ENCODE measurements at places on chromosomes 16 and 17.

- DNase-seq: peak; percentile 13
These were observed 255.6 kb upstream of the HSBP1 start for GRCh38 chr16:83552228-83552627.

- DNase-seq: peak; percentile 94
These were observed 149.9 kb downstream of the CLEC16A start for GRCh38 chr16:11094075-11094856.

- DNase-seq: peak; percentile 33
These were observed 1.1 kb upstream of the AKTIP start for GRCh38 chr16:53503991-53504663.

DNA sequence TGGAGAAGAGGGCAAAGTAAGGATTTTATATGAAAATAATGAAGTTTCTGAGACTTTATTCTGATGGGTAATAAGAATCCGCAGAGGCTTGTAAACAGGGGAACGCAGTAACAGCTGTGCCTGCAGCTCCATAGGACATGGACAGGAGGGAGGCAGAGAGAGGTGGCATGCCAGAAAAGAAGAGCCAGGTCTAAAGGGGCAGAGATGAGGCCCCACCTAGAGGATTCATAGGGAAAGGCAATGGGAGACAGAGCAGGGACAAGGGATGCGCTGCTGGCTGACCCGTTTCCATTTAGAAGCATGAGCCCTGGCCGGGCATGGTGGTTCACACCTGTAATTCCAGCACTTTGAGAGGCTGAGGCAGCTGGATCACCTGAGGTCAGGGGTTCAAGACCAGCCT lies 340.3 kb upstream of the CDH5 start:
- peak; percentile 34 for DNase-seq

DNA sequence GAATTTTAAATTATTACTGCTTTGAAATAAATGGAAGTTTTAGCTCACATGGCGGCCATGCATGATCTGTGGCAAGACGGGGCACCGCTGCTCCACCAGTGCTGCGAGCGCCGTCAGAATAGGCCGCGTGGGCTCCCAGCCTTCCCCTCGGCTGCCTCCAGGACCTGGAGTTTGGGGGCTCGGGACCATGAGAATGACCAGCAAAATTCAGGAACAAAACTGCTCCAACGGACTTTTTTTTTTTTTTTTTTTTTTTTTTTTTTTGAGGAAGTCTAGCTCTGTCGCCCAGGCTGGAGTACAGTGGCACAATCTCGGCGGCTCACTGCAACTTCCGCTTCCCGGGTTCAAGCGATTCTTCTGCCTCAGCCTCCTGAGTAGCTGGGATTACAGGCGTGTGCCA lies 38.3 kb upstream of the AKAP1 start:
- peak; percentile 48 for DNase-seq

- DNase-seq: no peak
These were observed 21.6 kb downstream of the GAA start for GRCh38 chr17:80122926-80123505.

DNA sequence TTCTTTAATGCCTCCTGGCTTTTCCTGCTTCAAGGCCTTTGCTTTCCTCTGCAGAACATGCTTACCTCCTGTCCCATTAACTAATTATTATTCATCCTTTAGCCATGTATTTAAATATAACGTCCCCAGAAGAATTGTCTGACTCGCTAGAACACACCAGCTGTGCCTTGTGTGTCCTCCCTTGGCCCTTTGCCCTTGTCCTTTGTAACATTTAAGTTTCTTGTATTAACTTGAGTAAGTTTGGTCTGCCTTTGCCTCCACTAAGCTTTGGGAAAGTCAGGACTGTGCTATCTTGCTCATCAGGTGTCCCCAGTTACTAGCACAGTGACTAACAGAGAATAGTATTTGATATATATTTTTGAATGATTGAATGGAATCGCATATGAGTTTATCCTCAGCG lies 29.6 kb upstream of the ABCA9 start:
- DNase-seq: no peak

GRCh38 chr17:8420041-8420934 lies 15.4 kb upstream of the NDEL1 start:
- no peak for DNase-seq

- DNase-seq: peak; percentile 97
These were observed 42.1 kb downstream of the TBC1D16 start for GRCh38 chr17:79993390-79994227.

DNA sequence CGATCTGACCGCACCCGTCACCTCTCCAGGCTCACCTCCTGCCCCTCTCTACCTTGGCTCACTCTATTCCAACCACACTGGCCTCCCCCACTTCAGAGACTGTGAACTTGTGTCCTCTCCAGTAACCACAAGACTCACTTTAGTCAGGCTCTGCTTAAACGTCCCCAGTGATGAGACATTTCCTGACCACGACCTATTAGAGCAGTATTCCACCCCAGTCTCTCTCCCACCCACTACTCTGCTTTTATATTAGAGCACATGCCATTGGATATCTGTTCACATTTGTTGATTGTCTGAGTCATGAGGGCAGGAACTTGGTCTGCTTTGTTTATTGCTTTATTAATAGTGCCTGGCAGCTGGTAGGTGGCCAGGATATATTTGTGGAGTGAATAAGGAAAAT lies 20.1 kb downstream of the COX11 start:
- DNase-seq: peak; percentile 71

- peak; percentile 87 for DNase-seq
These were observed 4.4 kb downstream of the LGALS9 start for GRCh38 chr17:27635275-27635823.
